ENCODE measurements at places on chromosomes 11 and 22.

- DNase-seq: no peak
Observed at GRCh38 chr22:49320714-49321476, 506.8 kb downstream of the BRD1 start.

DNA sequence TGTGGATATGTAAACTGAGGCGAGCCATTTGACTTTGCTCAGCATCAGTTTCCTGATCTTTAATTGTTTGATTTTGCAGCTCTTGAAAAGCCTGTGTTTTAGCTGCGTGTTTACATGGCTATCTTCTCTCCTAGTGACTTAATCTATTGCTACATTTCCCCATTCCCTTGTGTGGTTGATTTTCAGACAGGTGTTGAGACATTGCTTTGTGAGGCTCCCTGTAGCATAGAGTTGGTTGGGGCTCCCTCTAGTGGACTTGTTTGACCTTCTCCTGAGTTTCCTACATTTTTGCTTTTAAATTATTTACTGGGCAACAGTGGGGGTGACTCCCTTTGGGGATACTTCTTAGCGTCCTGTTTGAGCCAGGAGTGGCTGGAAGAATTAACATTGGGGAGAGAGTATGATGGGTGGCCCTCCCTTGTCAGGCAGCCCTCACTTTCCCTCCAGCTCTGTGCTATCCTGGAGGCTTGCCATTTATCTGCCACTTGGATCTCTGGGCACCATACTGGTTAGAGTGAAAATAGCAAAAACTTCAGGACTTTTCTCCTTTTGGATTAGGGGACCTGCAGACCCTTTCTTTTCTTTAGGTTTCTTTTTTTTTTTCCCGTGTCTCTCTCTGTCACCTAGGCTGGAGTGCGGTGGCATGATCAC, 9.2 kb upstream of the CBL start:
- DNase-seq: peak; percentile 75

- DNase-seq: no peak
Observed at GRCh38 chr11:12752868-12753524, 78.8 kb downstream of the TEAD1 start.

GRCh38 chr11:117887431-117888138, 11.1 kb upstream of the FXYD6 start:
- DNase-seq: no peak

- DNase-seq: no peak
Observed at GRCh38 chr11:15493921-15494620, 379.3 kb downstream of the INSC start.

DNA sequence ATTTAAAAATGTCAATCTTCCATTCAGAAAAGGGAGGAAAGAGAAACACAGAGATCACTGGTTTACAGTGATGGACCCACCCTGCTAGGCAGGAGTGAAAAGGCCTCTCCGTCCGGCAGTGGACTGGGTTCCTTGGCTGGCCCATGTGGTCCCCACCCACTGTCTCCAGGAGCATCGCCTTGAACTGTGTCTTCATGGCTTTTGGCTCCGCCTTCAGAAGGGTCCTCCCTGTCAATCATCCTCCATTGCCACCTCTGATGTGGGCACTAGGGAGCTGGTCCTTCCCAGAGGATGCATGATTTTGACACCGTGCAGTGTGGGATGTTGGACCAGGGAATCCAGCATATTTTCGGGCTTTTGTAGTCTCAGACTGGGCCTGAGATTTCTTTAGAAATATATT, 58.2 kb upstream of the B3GAT1 start:
- DNase-seq: no peak

- no peak for DNase-seq
Observed at GRCh38 chr22:19929586-19930550, 11.7 kb upstream of the COMT start.

DNA sequence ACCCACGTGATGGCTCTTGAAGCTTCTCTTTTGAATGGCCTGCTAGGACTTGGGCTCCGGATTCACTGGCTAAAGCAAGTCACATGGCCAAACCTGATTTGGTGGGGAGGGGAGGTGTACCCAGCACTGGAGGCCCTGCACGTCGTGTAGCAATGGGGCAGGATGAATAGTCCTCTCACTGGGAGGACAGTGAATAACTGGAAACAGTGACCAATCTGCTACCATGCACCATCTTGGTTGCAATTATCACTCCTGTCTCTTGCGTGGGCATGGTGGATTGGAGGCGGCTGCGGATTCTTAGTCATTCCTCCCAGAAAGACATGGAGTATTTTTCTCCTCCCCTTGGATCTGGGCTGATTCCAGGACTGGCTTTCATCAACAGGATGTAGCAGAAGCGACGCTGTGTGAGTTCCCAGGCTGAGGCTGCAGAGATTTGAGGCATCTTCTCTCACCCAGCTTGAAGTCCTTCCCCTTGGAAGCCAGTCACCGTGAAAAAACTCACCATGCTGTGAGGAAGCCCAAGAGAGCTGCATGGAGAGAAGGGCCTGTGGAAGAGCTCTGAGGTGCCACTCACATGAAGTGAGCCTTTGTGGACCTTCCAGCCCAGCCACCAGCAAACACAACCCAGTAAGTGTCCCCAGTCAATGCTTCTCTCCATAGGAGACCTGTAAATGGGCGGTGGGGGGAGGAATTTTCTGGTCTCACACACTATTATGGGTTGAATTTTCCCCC, 70.4 kb downstream of the IGLL1 start:
- peak; percentile 10 for DNase-seq

DNA sequence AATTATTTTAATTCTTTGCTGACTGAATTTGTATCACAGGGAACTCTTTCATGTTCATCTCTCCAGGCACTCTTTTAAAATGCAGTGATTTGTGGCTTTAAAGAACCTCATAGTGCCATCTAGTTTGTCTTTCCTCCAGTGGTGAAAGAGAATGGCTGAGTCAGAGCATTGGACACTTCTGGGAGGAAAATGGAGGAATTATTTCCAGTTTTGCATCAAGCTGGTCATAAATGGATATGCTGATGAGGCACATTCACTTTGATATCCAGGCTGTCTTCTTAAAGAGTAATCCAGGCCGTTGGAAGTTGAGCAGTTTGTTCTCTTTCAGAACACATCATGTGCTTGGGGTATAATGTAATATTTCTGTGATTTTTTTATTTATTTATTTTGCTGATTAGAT, 273.7 kb downstream of the DDX10 start:
- no peak for DNase-seq

DNA sequence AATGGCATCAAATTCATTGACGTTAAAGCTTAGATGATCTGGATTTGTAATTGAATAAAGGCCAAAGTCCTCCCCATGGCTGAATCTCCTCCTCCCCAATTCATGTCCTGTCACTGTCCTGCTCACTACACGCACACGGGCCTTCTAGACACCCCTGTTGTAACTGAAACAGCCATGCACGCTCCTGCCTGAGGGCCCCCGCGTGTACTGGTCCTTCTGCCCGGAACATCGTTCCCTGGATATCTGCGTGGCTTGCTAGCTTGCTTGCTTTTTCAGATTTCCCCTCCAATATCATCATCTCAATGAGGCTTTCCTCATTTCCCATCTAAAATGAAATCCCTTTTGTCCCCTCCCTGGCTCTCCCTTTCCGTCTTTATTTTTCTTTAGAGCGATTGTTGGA, 15.3 kb downstream of the PKNOX2 start:
- no peak for DNase-seq

All from GM04504 (cell line).